ENCODE measurements at places on chromosomes 4 and X. TPM values are rescaled to one million over a fixed set of nuclear protein-coding genes. Genes with fewer than 3 reads are reported as not detected.

The RNF150 gene
- total RNA-seq, result not detected

The MMRN1 gene
- total RNA-seq, result 0.28 TPM

DNA sequence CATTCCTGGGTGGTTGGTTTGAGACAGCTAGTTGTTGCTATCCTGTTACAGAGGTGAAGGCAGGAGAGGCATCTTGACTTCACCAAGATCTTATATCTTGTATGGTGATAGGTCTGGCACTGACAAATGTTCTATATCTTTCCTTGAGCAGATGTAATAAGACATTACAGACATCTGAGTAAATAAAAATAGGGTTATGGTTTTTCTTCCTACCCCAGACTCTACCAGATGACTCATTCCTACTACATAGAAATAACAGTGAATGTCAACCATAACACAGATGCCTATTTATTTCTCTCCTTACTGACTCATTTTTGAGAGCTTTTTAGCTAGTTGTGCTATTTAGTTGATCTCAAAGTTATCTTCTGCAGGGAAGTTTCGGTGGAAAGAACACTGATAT, 21.9 kb downstream of the HNRNPH2 start:
- H3K4me3 ChIP-seq, result no peak overlapping the region
- H3K36me3 ChIP-seq, result peaks cover 10% of the 10 kb centered on the region
- no peak overlapping the region for H3K27ac ChIP-seq
- no peaks in the 10 kb centered on the region for H3K27me3 ChIP-seq
- DNase-seq, result no peak

- H3K27ac ChIP-seq, result no peak overlapping the region
- no peak overlapping the region for H3K4me3 ChIP-seq
- H3K4me1 ChIP-seq, result no peaks in the 10 kb centered on the region
- H3K27me3 ChIP-seq, result no peaks in the 10 kb centered on the region
- DNase-seq, result no peak
These were observed 467.0 kb downstream of the PCDH18 start for GRCh38 chr4:137065311-137065710.

The NOX1 gene
- not detected for total RNA-seq

- no peak overlapping the region for H3K27ac ChIP-seq
- no peak for DNase-seq
- no peak overlapping the region for H3K4me3 ChIP-seq
These were observed 18.4 kb upstream of the FNIP2 start for GRCh38 chr4:158750379-158750778.

All from activated naive CD8-positive, alpha-beta T cell treated with anti-CD3 and anti-CD28 coated beads, Interleukin-2, amount 10 ng/mL, durations not matched to agents 7 days and 5 days (primary cell).